Activated T-helper 1 cell treated with anti-CD3 and anti-CD28 coated beads, Interleukin-2, amount 50 U/mL, for 16 hours (primary cell): ENCODE measurements at places on chromosomes 7 and 10.

GRCh38 chr7:146781352-146782116, 664.9 kb downstream of the CNTNAP2 start:
- DNase-seq = no peak

DNA sequence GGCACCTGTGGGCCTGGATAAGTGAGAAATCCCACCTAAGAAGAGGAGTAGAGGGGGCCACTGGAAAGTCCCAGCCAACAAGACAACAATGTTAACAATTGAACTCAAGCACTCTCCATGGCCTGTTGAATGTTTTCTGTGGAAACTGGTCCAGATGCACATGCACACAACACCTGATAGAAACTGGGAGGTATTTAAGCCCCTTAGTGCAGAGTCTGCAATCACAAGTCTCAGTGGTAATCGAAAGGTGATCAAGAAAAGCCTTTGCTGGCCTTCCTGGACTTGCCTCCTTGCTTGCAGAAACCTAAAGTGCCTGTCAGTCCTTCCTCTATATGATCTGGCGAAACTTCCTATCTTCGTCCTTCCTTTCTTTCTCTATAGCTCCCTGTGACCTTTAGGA, 30.6 kb upstream of the HNRNPH3 start:
- DNase-seq = no peak

GRCh38 chr7:25820432-25821040, 331.5 kb upstream of the NFE2L3 start:
- DNase-seq = no peak

- DNase-seq = no peak
Measured at GRCh38 chr10:30897048-30897447, 134.6 kb downstream of the ZNF438 start.

DNA sequence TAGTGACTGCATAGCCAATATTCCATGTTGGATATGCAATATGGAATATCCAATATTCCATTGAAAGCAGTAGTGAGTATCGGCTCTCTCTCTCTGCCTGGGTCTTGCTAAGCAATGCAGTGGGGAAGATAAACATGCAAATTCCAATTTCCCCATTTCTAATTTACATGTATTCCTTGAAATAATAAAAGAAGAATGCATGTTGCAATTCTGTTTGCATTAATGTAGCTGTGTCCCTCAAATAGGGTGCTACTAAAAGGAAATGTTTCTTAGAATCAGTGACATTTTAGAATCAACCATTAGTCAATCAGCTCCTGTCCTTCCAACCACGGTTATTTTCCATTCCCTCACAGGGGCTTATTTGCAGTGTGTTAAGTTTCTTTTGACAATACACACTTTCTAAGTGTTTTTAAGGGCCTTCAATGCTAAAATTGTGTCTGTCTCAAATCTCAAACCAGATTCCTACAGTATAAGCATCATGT, 46.7 kb downstream of the AFAP1L2 start:
- no peak for DNase-seq

- DNase-seq = no peak
Measured at GRCh38 chr10:99888622-99889021, 106.2 kb downstream of the ABCC2 start.

- no peak for DNase-seq
Measured at GRCh38 chr7:26670290-26670689, 194.1 kb downstream of the SKAP2 start.

DNA sequence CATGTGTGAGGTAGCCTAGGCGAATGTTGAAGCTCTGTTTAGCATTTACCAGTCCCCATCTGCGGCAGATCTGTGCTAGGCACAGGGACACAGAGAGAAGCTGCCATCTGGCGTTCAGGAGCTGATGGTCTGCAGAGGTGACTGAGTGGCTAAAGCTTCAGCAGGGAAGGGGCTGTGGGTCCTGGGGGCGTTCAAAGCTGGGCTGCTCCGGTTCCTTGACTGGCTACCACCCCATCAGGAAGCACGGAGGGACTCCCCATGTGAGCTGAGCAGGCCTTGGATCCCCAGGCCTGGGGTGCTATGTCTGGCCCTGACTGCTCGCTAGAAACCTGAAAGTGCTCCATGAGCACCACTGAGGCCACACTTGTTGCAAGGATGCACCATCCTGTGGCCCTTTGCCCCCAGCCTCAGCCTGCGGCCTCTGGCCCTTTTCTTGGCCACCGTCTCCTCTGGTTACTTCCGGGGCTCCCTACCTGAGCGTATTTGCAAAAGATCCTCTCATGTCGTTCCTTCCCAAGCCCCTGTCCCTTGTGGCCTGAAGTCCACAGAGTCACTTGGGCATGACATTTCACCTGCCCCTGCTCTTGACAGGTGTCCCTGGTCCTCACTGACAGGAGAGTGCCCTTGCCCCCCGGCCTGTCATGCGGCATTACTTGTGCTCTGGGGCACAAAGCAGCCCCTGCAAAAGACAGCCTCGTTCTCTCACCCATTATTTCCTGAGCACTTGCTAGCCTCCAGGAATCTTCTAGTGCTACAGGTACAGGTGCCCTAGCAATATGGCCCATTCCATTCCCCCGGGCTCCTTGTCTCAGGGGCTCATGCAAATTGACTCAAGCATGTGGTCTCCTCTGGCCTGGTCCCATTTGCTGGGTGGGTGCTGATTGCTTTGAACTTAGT, 108.1 kb downstream of the GLRX3 start:
- DNase-seq = no peak

DNA sequence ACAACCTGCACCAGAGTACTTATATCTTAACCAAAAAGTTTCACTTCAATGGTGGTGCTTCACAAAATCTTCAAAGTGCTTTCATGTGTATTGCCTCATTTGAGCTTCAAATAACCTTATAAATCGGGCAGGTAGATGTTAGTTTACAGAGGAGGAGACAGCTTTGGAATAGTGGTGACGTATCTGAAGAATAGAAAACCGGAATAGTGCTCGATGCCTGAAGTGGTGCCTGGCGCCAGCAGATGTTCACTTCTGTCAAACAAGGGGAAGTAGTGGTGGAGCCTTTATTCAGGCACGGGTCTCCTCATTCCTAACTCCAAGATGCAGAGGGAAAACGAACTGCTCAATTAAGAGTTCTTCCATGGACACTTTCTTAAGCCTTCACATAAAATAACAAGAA, 58.1 kb downstream of the NHLRC2 start:
- no peak for DNase-seq

DNA sequence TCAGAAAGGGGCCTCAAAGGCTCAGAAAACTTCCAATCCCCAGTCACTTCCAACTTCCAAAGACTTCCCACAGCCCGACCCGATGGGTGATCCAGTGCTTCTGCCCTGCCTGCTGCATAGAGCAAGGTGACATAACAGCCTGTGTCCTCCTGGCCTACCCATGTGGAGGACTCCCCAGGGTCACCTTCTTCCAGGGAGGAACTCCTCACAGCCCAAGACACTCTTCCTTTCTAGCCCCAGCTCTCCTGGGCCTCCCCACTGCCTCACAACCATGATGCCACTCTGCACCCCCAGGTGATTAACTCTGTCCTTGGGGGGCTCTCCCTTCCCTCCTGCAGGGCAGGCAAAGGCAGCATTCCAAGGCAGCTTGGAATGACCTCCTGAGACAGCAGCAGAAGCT, 158.4 kb upstream of the PDE1C start:
- no peak for DNase-seq

DNA sequence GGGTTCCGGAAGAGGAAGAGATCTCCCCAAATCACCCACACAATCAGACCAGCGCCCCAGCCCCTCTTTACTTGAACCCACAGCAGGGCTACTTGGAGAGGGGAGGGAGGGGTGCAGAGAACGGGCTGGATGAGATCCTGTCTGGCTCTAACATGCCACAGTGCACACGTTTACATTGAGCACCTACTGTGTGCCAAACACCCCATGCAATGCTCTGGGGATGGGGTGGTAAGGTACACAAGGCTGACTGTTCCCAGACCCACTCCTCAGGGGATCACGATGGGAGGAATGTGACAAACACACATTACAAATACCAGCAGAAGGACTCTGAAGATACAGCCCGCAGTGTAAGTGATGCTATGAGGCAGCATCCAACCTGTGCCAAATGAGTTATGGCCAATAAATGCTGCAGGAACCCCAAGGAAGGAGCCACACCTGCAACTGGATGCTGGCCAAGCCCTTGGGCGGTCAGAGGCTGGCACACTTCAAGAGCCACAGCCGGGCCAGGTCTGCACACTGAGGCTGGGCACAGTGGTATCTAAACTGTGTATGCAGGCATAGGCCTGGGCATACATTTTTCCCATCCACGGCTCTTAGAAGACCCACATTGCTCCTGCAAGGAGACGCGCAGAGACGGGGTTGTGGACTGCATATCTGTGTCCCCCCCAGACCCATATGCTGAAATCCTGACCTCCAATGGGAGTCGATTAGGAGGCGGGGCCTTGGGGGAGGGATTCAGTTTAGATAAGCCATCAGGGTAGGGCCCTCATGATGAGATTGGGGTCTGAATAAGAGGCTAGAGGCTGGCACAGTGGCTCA, 6.4 kb downstream of the SPOCK2 start:
- DNase-seq = no peak

DNA sequence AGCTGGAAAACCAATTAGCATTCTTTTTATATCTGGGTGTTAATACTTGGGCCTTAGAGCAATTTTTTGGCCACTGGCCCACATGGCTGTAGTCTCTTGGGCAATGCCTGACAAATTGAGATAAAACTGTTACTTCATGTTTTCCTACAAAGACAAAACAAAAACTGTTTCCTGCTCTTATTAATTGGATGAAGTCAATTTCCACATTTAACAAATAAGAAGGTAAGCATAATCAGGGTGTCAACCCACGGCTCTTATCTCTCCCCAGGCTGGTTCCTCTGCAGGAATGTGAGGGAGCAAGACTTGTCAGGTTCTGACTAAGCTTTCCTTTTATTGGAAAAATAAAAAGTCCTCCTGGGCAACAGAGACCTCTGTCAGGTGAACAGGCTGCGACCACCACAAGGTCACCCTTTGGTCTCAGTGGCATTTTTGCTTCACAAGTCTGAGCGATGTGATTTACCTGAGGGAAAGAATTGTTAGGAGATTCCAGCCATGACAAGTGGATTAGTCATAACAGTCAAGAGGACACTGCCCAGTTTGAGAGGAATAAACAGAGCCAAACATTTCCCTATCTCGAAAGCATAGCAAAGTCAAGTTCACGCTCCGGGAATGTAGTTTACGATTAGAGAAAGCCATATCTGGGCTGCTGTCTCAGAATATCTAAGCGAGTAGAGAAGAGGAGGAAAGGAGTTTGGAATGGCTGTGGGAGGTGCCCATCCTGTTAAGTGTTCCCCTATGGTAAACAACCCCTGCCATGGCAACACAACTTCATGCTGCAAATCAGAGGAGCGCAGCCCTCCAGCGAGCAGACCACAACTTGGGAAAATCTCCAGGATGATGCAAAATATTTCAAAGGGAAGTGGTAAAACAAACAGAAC, 144.4 kb downstream of the TES start:
- no peak for DNase-seq

- no peak for DNase-seq
Measured at GRCh38 chr7:44313621-44314031, 11.8 kb downstream of the CAMK2B start.

DNA sequence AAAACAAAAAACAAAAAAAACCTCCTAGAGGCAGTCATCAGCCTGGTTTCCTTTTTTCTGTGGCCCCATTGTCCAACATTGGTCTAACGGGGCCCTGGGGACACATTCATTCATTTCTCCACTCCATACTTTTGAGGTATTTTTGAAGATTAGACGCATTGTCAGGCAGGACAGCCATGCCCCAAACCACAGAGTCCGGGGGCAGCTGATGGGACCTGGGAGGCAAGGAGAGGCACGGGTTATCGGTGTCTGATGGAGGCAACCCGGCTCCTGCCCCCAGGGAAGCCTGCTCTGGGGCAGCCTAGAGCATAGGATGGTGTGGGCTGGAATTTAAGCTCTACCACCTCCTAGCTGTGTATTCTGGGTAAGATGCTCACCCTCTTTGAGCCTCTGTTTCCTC, 6.5 kb upstream of the RABGEF1 start:
- no peak for DNase-seq

GRCh38 chr10:63197344-63198092, 64.4 kb downstream of the NRBF2 start:
- DNase-seq = no peak

DNA sequence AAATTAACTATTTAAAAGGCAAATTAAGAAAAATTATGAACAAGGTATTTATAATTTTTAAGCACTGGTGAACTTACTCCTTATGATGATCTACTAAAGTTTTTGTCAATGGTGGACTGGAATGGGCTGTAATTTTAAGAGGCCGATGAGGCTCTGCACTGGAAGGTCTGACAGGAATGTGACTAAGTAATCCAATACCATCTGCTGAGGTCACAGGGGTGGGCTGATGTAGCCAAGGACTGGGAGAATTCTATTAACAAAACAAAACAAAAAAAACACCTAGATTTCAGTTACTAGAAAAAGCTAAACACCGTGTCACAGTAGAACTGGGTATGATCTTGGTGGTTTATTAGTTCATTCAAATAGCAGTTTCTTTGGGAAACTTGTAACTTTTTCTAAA, 75.9 kb downstream of the NRBF2 start:
- DNase-seq = no peak

- DNase-seq = no peak
Measured at GRCh38 chr10:72730479-72730878, 38.5 kb downstream of the MCU start.

DNA sequence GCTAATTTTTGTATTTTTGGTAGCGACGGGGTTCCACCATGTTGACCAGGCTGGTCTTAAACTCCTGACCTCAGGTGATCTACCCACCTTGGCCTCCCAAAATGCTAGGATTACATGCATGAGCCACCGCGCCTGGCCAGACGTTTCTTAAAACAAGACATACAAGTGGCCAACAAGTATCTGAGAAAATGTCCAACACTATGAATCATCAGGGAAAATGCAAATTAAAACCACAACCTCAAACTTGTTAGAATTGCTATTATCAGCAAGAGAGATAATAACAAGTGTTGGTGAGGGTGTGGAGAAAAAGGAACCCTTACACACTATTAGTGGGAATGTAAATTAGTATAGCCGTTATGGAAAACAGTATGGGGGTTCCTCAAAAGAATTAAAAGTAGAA, 148.6 kb downstream of the SUGCT start:
- DNase-seq = no peak

- no peak for DNase-seq
Measured at GRCh38 chr7:73847941-73848723, 5.8 kb upstream of the METTL27 start.

DNA sequence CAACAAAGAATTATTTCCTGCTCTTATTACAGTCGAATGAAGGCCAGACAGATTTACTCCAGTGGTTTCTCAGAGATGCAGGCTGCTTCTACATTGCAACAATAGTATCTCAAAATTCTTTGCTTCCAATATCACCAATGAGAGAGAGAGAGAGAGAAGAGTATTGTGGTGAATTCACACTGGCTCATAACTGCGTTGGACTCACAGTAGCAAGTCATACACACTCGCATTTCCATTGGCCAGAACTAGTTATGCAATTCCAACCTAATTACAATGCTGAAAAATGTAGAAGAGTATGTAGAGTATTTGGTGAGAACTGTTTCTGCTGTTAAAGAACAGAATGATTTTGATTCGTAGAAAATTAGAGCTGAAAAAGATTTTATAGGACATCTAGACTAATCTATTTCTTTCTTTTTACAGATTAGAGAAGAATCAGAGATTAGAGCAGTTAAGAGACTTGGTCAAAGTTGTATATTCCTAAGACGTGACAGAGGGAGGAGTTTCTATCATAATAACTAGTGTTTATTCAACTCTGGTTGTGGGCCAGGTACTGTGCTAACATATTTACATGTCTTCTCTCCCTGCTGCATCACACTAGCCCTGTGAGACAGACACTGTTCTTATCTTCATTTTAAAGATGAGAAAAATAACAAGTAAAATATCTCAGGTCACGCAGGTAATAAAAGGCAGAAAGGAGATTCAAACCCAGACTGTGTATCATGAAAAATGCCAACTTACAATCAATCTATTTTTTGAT, 34.6 kb upstream of the PDK4 start:
- no peak for DNase-seq
